ENCODE measurements at places on chromosomes 16 and 17.
A peak's percentile ranks its signal among the peaks of the same experiment; 100 is the strongest.

GRCh38 chr16:49651226-49651625, 204.7 kb downstream of the ZNF423 start:
- no peak for DNase-seq

DNA sequence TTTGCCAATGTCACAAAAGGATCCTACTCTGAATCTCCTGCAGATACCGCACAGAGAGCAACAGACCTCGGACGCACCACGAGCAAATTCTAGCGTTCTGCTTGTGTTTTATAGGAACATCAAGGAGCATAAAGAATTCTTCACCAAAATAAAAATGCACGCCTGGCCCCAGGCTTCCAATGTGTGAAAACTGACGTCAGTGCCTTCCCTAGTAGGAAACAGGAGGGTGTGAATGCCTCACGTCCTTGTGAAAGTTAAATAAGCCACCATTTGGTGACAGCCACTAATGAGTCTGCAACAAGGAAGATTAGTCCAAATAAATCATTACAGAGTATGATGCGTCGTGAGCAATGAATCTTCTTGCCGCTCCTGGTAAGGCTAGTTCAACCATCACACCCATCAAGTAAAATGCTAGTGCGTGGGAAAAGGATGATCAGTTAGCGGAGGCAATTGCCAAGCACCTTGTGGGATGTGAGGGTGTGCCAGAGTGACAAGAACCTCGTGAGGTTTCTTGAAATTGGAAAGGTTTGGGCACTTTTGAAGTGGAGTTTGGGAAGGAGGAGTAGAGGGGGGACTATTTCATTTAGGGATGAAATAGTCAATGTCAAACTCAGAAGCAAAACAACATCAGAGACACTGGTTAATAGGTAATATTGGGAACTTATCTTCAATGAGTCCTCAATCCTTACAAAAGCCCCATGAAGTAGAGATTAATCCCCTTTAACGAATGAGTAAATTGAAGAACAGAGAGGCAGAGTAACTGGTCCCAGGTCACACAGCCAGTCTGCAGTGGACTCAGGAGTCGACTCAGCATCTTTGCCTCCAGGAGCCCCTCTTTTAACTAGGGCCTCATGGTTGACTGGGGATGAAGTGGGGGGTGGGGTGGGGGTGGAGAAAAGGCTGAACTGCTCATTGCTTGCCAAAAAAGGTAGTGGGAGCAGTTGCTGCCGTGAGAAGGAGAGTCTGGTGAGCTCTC, 238.8 kb downstream of the SLC39A11 start:
- DNase-seq: no peak

GRCh38 chr16:85731179-85731578, 19.7 kb downstream of the C16orf74 start:
- DNase-seq: no peak

DNA sequence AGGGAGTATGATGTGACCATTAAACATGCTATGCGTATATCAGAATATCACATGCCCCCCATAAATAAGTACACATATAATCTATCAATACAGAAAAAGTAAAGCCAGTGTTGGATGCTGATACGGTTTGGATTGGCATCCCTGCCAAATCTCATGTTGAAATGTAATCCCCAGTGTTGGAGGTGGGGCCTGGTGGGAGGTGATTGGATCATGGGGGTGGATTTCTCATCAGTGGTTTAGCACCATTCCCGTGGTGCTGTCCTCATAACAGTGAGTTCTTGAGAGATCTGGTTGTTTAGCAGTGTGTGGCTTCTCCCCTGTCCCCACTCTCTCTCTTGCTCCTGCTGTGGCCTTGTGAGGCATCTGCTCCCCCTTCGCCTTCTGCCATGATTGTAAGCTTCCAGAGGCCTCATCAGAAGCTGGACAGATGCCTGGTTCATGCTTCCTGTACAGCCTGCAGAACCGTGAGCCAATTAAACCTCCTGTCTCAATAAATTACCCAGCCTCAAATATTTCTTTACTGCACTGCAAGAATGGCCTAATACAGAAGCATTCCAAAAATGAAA, 88.9 kb downstream of the AATF start:
- no peak for DNase-seq

DNA sequence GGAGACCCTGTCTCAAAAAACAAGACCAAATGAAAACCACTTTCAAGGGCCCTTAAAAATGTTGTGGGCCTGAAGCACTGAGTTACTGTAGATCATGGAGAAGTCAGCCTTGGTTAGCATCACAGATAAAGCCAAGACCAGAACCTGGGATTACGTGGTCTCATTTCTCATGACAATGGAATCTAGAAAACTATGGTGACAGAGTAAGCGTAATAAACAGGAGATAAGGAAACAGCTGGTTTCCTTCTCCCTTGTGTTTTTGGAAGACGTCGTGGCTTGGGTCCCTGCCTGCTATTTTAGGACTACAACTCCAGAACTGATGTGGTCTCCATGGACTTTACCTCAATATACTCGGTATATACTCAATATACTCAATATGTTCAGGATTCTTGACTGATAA, 180.7 kb upstream of the ZFHX3 start:
- DNase-seq: no peak

DNA sequence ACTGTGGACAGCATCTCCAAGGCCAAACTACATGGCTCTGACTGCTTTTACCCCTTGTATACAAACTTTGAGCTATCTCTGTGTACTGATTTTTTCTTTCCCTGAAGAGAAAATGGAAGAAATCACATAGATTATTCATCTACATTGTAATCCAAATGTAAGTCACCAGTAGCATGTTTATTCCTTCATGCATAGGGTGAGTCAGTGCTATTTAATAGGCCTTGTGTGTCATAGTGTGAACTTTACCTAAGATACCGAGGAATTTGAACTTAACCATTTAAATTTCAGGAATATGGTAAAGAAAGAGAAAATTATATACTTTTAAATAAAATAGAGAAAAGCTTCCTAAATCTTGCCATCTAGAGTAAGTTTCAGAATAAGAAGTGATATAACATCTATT, 16.5 kb downstream of the PHKB start:
- DNase-seq: no peak

DNA sequence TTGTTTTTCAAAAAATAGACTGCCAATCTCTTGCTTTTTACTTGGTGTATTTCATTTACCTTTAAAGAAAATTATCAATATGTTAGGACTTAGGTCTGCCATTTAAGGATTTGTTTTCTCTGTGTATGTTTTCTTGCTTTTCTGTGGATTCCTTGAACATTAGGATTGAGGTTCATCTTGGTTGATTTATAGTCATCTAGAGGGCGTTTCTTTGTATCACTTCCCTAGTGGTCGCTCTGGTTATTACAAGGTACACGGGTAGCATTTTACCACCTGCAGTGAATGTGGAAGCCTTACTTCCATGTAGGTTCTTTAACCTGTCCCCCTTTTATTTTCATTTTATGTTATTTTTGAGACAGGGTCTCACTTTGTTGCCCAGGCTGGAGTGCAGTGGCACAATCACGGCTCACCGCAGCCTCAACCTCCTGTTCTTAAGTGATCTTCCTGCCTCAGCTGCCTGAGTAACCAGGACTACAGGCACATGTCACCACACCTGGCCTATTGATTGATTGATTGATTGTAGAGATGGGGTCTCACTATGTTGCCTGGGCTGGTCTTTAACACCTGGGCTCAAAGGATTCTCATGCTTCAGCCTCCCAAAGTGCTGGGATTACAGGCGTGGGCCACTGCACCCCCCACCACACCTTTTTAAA, 35.2 kb upstream of the CBX4 start:
- no peak for DNase-seq

DNA sequence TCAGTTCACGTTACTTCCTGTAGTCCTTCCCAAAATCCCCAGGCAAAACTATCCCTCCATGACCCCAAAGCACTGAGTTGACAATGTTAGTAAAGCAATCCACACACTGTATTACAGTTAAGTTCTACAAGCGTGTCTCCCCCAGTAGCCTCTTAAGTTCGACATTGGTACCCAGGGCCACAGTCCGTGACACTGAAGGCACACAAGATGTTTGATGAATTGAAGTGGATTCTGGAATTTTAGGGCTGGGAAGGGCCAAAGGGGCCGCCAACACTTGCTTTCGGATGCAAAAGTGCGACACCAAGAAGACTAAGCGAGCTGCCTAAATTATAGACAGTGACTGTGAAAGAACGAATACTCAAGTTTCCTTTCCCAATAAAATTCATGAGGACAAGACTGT, 1.5 kb downstream of the VPS35 start:
- DNase-seq: no peak

DNA sequence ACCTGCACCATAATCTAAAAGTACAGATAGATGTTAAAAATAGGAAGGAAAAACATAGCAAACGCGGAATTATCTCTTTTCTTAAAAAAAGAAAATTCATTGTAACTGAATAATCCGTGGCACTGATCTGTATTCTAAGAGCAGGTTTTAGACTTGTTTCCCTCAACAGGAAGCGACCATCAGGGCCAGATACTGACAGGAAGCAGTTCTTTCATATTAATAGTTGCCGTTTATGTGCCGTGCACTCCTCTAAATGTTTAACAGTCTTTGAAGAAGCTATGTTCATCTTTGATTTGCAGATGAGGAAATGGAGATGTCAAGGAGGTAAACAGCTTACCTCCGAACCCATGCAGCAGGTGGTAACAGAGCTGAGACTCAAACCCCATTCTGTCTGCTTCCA, 23.6 kb downstream of the DYNLRB2 start:
- no peak for DNase-seq

GRCh38 chr17:78356101-78356713, 3.7 kb downstream of the SOCS3 start:
- DNase-seq: peak; percentile 39

- DNase-seq: no peak
Observed at GRCh38 chr17:47905221-47905733, 9.2 kb downstream of the SP2 start.

DNA sequence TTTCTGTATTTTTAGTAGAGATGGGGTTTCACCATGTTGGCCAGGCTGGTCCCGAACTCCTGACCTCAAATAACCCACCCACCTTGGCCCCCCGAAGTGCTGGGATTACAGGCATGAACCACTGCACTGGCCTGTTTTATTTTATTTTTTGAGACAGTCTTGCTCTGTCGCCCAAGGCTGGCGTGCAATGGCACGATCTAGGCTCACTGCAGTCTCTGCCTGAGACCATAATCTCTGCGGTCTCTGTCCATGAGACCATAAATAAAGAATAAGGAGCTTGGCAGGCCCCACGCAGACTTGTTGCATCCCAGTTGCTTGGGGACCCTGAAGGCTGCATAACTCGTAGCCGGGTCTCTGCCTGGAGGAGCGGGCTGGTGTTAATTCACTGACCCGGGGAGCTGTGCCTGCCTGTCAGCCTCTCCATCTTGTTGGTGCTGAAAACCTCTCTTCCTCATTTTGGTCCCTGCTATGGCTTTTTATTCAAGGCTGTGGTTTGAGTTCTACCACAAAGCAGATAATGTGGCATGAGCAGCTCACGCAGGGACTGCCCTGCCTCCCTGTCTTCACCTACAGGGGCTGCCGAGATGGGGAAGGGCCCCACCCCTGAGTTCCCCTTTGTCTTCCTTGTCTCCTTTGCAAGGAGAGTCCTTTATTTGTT, 82.1 kb downstream of the MSI2 start:
- no peak for DNase-seq

DNA sequence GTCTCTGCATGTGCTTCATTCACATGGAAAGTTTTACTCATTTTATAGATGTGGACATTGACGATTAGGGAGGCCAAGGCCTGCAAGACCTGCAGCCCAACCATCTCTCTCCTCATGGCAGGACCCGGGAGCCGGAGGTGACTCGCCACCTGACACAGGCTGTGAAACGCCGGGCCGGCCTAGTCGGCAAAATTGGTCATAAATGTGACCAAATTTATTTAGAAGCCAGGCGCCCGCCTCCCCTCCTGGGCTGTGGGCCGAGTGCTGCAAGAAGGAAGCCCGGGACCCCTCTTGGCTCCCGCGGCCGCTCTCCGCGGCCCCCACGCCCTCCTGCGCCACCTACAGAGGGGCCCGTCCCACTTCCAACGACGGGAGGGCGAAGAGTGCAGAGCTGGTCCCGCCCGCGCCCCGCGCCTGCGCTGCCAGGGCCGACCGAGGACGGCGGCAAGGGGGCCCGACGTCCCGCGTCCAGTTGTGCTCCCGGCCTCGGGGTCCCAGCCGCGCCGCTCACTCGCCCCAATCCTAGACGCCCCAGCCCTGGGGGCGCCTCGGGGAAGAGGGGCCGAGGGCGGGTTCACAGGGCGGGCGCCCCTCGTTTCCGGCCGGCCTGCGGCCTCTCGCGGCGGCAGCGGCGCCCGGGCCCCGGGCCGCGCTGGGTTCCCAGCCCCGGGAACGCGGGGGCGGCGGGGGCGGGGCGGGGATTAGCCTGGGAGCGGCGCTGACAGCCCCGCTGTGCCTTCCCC, 47.5 kb downstream of the WNT3 start:
- DNase-seq: no peak

- DNase-seq: no peak
Observed at GRCh38 chr17:35099908-35100307, 19.8 kb downstream of the RAD51D start.

DNA sequence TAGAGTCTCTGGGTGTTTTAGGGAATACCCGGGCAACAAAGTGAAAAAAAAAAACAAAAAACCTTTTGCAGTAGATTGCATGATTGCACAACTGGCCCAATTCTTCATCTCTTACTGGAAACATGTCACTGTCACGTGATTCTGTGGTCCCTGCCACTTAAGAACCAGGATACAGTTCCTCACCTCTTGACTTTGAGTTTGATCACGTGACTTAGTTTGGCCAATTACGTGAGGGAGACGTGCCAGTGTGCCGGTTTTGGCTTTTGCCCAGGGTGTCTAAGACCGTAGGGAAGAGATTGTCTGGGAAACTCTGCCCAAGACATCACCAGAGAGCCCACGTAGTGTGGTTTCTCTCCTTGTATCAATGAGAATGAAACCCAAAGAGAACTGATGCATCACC, 88.7 kb downstream of the GRIN2A start:
- DNase-seq: no peak

- DNase-seq: no peak
Observed at GRCh38 chr17:80008383-80008840, 27.3 kb downstream of the TBC1D16 start.

DNA sequence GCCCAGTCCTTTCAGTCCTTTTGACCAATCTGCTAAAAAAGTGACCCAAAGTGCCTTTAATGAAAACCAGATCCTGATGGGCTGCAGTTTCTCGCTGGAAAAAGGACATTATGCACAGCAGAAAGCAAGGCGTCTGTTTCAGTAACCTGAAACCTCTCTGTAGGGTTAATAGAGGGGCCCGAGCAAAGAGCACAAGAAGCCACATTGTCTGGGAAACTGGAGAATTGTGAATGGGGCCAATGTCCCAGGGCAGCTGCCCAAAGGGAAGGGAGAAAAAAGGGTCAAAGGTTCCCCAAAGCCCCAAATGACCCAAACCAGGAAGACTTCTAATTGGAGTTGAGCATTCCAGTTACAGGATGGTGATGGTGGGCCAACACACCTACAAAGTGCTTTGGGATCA, 3.0 kb downstream of the OTOA start:
- DNase-seq: no peak

GRCh38 chr17:47209499-47209898, 351 bp downstream of the MYL4 start:
- DNase-seq: no peak

- no peak for DNase-seq
Observed at GRCh38 chr17:12936501-12936900, 81.3 kb downstream of the ELAC2 start.

GRCh38 chr17:29021226-29021625, 15.4 kb upstream of the SEZ6 start:
- no peak for DNase-seq

- no peak for DNase-seq
Observed at GRCh38 chr17:67369676-67370075, 3.3 kb upstream of the PSMD12 start.

- DNase-seq: no peak
Observed at GRCh38 chr17:71666047-71666446, 454.8 kb upstream of the SOX9 start.
